ENCODE measurements at places on chromosomes 5 and 9.

DNA sequence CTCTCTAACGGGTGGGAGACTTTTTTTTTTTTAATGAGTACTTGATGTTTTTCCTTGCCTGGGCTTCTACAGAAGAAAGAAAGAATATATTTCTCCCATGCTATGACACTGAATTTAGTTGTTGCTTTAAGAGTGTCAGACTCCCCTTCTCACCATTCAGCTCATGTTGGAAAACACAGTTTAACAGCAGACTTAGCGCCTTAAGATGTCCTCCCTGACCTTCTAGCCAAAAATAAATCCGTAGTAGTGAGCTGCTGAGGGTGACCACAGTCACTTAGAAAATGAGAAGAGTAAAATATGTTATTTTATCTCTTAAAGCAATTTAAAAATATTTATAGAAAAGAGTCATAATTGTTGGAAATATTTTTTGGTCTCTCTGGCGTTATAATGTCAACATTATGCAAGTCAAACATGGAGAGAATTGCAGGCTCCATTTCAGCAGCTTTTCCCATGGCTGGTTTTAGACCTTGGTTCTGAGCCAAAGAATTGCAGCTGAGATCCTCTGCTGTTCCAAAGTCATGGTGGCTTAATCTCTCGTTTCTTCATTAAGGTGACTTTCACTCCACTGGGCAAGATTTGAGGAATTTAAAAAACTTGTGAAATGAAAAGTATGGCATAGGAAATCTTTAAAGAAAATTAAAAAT is 143.5 kb downstream of the GHR start:
- no peak for DNase-seq

GRCh38 chr5:149702934-149703646 is 27.0 kb upstream of the PPARGC1B start:
- no peak for DNase-seq

DNA sequence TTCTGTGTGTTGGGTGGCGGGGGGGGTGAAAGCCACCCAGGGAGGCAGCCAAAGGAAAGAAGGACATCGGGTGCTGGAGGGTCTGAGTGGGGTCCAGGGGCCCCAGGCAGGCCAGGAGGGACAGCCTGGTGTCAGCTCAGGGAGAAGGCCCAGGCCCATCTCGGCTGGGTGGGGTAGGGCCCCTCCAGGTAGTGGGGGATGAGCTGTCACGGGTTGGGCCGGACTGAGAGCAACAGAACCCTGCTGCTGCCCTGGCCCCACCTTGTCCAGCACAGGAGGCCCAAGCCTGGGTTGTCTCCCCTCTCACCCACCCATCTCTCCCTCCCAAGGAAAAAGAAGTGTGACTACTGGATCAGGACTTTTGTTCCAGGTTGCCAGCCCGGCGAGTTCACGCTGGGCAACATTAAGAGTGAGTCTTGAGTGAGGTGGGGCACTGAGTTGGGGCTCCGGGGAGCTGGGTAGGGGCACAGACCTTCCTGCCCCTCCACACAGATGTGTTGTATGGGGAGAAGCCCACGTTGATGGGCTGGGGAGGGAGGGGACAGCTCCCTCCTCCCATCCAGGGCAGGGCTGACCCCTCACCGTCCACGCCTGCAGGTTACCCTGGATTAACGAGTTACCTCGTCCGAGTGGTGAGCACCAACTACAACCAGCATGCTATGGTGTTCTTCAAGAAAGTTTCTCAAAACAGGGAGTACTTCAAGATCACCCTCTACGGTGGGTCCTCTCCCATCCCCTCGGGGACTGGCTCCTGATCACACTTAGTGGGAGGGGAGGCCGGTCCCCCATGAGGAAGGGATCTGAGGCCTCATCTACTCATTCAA is 2.3 kb downstream of the LCN2 start:
- no peak for DNase-seq

DNA sequence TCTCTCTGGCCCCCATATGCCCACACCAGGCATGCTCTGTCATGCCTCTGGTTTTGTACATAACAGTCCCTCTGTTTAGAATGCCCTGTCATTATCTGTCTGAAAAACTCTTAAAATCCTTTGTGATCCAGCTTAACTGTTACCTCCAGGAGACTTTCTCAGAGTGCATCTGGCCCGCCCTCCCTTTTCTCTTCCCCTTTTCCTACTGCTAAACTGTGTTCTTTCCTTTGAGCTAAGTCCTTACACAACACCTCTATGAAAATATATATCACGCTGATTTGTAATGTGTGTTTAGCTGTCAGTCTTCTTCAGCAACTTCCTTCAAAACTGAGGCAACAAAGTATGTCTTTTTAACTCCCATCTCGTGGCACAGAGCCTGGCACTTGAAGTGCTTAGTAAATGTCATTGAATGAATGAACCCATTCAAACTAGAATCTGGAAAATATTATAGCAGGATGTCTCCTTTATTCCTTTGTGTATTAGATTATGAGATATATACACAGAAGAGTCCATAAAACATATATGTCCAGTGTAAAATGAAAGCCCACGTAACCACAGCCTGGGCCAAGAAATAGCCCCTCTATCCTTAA is 166.2 kb upstream of the KLF9 start:
- DNase-seq, result no peak

GRCh38 chr5:135060021-135060420 is 26.0 kb upstream of the PITX1 start:
- DNase-seq, result no peak

- no peak for DNase-seq
These were observed 627.3 kb upstream of the NUDT12 start for GRCh38 chr5:104189909-104190308.

DNA sequence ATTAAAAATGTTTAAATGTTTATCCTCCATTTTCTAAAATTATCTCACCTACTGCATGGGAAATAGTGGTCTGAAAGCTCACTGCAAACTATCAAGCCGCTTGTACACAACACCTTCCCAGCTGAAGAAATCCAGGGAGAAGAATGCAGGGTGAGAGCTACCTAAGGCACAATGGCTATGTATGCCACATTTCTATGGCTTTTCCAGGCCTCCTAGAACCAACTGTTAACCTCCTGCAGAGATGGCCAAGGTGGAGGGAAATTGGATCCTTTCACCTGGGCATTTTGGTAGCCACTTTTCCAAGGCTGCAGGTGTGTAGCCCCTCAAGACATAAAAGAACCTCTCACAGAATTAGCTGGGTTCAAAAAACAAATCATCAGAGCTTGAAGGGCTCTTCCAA is 286.4 kb downstream of the EBF1 start:
- DNase-seq, result no peak

Data from T-helper 22 cell (primary cell).